Omental fat pad (tissue), 4 donors: ENCODE measurements at places on chromosomes 2 and 18. TPM values are rescaled to one million over a fixed set of nuclear protein-coding genes. Genes with fewer than 3 reads are reported as not detected.

DNA sequence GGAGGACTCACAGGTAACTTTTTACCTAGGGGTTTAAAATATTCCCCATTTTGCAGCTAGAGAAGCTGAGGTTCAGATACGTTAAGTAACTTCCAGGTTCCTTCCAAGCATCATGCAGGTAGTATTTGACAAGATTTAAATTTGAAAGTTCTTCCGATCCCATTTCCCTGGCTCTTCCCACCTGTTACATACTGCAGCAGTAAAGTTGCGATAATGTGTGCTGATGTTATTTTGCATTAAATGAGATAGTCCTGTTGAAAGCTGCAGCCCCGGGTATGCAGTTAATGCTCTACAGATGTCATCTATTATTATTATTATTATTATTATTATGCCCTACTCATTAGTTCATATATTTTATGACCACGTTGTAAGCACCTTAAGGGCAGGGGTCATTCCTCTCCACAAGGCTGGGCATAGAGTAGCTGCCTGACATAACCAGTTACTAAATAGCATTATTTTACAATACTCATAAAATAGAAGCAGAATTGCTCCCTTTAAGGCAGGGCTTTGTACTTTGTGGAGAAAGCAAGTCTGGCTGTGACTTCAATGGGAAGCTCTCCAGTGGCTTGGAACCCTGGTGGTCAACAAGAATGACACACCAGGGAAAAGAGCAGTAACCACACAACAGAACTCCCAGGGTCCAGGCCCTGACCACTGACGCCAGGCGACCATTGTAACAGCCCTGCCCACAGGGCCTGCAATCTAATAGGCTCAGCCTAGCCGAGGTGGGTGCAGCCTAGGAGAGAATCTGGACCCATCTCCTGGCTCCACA, 112.0 kb upstream of the STPG4 start:
- no peak for DNase-seq

GRCh38 chr2:240881913-240882312, 13.3 kb downstream of the AGXT start:
- DNase-seq: no peak

The TWIST2 gene
- total RNA-seq: 141 TPM

DNA sequence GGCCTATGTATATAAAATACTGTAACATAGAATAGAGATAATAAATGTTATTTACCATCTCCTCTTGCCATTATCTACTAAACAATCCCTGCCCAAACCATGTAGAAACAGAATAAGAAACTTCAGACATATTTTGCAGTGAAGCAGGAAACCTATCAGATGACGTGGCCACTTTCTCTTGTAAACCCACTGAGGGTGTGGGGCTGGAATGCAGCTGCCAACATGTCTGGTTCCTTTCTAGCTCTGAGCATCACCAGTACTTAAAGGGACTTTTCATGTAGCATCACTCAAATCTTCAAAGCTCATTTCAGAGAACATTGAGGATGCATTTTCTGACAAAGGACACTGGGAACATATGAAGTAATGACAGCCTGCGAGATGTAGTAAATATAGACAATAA, 251.8 kb downstream of the LPIN1 start:
- no peak for DNase-seq

DNA sequence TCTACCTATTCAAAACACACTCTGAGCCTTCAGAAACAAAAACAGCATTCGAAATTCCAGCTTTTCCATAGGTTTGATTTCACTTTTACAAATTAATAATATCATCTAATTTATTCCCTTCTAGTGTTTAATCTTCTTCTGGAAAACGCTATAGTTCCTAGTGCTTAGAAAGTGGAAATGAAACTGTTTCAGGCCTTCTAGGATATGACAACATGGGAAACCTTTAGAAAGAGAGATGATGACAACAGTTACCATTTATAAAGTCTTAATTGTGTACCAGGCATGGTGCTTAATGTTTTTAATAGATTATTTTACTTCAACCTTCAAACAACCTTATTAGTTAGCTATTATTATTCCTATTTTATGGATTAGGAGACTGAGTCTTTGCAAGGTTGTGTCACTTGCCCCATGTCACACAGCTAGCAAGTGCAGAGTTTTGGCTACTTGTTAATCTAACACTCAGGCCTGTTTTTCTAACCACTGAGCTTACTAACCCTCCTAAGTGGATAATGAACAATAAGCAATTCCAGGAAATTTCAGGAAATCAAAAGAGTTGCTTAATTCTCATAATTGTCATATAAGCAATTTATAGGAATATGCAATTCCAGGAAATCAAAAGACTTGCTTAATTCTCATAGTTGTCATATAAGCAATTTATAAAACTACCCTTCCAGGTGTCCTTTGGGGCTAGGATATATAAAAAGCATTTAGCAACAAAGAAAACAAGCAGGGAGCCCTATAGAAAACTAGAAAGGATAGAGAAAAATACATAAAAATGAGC, 206.0 kb downstream of the ZNF521 start:
- no peak for DNase-seq

- DNase-seq: no peak
Observed at GRCh38 chr2:41947701-41948396, 100.0 kb upstream of the PKDCC start.

GRCh38 chr2:196201229-196202009, 30.0 kb upstream of the STK17B start:
- DNase-seq: no peak

- DNase-seq: no peak
Observed at GRCh38 chr2:142061733-142062132, 69.1 kb downstream of the LRP1B start.

The PAX8 gene
- total RNA-seq: 9.4 TPM

GRCh38 chr2:173589604-173590275, 235.1 kb downstream of the CDCA7 start:
- no peak for DNase-seq

DNA sequence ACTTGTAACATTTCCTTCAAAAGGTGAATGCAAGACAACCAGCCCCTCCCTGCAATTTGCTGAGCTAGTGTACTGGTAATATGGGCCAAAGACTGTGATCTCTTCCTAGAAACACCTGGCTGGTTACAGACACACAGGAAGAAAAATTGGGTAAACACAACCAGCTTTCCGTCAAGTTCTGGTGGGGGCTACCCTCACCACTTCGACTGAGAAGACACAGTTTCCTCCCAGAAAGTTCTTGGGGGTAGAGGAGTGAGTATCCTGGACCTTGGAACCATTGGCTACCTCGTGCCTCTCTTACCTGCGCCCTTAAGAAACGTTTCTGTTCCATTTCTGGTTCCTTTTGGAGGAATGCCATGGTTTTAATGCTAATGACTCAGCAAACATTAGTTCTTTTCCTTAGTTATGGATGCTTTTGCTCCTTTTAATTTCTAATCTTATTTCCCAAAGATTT, 120.9 kb upstream of the DLX2 start:
- no peak for DNase-seq

The AOX1 gene
- total RNA-seq: 629 TPM

DNA sequence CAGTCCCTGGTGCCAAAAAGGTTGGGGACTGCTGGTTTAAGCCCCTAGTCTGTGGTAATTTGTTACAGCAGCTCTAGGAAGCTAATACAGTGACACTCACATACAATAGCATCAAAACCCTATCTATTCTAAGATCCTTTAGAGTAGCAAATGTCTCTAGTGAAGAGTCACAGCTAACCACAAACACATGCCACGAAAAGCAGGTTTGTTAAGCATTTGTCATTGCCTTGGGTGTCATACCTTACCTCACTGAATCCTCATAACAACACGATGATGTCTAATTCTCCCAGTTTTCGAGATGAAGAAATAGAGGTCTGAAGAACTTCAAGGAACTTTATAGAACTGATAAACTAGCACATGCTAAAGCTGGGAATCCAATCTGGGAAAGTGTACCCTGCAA, 29.6 kb upstream of the RNF152 start:
- no peak for DNase-seq

DNA sequence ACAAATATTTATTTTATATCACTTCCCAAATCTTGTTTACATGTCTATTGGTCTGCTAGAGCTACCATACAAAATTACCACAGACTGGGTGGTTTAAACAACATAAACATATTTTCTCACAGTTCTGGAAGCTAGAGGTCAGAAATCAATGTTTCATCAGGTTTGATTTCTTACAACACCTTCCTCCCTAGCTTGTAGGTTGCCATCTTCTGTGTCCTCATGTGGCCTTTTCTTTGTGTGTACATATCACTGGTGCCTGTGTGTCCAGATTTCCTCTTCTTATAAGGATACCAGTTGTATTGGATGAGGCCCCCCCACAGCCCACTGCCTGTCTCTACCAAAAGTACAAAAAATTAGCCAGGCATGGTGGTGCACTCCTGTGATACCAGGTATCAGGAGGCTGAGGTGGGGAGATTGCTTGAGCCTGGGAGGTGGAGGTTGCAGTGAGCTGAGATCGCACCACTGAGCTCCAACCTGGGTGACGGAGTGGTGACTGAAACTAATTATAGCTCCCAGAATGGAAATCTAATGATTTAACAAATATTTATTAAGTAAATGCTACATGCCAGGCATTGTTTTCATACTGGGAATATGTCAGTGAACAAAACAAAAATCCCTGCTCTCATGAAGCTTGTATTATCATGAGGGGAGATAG, 13.6 kb downstream of the EML4 start:
- DNase-seq: no peak

DNA sequence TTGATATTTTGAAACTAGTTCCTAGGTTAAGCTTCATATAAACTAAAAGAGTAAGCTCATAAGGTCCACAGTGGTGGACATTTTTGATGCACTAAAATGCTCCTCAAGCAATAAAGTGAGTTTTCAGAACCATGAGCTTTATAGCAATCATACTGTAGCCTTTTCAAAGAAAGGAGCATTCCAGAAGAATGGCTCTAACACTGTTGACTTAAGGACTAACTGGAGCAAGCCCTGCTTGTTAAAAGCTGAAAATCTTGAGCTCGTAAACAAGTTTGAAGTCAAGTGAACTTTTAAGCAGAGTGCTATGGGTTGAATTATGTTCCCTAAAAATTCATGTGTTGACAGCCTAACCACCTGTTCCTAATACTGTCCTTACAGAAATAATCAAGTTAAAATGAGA, 38.0 kb downstream of the KYNU start:
- DNase-seq: no peak

DNA sequence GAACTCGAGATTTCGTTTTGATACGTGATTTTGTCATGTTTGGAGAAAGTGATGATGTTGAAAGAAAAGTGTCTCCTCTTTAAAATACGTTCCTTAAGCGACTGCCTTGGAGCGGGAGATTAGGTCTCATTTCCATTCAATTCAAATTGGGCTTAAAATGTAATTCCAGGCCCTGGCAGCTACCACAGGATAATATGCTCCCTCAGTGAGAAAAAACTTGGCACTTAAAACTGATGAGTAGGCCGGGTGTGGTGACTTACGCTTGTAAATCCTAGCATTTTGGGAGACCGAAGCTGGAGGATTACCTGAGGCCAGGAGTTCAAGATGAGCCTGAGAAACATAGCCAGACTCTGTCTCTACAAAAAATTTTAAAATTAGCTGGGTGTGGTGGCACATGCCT, 146.3 kb upstream of the L3MBTL4 start:
- no peak for DNase-seq

GRCh38 chr2:197263077-197263476, 47.5 kb downstream of the ANKRD44 start:
- DNase-seq: no peak

DNA sequence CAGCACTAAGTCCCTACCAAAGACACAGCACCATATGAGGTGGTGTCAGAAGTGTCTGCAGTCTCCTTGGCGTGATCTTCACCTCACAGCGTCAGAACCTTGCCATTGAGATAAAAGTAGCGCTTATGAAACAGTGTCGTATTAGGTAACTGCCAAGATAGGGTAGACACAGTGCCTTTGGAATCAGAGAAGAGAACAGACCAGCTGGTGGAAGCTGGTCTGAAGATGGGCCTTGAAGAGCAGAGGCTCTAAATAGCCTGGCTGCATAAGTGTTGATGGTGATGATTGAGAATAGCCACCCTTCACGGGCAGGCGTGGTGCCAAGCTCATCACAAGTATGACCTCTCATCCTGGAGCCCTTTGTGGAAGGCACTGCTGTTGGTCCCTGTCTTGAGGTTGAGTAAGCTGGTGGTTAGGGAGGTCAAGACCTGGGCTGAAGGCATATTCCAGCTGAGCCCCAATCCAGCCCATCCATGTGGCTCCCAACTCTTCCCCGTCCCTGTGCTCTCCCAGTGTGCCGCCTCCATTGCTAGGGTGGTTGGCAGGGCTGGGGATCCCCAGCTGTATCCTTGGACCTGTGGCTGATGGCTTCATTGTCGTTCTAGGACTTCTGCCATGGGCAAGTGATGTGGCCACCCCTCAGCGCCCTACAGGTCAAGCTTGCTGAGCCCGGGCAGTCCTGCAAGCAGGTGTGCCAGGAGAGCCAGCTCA, 187.4 kb downstream of the MGAT5 start:
- DNase-seq: no peak

DNA sequence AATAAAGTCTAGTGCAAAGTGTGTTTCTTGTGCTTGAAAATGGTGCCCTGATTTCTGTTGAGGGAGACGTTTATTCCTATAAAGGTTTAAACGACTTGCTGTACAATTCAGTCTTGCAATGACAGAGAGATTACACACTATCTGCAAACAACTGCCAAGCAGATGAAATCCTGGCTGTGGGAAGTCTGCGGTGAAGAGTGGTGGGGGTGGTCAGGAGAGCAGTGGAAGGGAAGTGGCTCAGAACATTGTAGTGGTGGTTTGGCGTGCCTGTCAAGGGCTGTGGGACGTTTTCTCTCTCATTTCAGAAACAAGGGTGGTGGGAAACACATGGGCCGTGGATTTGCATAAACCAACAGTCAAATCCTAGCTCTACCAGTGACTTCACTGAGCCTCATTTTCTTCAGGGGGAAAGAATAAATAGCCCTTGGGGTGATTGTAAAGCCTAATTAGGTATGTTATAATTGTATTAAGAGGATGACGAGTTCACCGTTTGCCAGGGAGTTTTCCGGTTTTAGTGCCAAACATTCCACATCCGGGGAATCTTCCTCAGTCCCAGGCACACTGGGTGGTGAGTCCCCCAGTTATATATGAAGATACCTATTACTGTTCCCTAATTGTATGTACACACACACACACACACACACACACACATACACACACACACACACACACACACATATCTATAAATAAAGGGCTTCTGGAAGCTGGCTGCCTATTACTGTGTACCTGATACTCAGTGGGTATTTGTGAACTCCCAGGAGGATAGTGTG, 115.0 kb downstream of the SPTBN1 start:
- no peak for DNase-seq

The ATP6V1C2 gene
- total RNA-seq: 0.63 TPM

The RAX gene
- not detected for total RNA-seq

The CD8A gene
- total RNA-seq: 2.5 TPM

The INO80D gene
- 21.6 TPM for total RNA-seq

The NAT8 gene
- total RNA-seq: not detected

DNA sequence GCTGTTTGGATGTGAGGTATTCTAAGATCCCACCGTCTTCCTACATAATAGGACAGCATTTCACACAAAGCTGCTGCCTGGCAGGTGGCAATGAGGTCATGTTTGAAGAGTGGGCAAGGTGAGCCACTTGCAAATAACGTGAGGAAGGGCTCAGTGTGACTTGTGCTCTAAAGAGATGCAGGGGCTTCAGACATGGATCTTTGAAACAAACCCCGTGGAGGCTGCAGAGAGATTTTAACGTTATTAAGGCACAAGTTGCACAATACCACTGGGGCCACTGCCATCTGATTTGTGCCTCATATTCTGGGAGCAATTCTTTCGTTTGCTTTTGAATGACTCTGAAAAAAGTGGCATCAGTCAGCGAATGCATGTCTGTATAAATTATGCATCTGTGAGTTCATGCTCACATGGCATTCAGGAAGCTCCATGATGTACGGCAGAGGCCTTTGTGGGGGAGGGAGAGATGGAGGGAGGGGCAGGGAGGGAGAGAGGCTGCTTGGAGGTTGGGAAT, 362.0 kb downstream of the SOX11 start:
- DNase-seq: no peak

The CDH7 gene
- total RNA-seq: not detected

GRCh38 chr2:29106980-29107388, 8.2 kb upstream of the CLIP4 start:
- no peak for DNase-seq
